CD4-positive, alpha-beta T cell treated with Interleukin-10 for 1 hour (primary cell): ENCODE measurements at places on chromosomes 16 and 17.

- DNase-seq, result no peak
Measured at GRCh38 chr17:17315142-17315821, 12.1 kb downstream of the NT5M start.

DNA sequence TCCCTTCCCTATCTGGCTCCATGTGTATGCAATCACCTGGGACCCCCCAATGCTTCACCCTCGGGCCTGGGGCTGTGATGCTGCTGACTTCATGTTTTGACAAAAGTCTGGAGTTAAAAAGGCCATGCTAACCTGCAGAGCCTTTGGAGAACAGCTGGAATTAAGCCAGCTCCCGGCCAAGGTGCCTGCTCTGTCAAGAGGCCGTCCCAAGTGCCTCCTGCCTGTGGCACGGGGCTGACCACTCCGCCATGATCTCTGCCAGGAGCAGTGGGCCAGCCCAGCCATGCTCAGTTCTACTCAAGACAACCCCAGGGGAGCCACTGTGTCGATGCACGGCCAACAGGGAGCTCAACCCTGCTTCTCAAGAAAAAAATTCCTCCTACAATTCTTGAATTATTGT lies 93.6 kb downstream of the CCDC182 start:
- no peak for DNase-seq

DNA sequence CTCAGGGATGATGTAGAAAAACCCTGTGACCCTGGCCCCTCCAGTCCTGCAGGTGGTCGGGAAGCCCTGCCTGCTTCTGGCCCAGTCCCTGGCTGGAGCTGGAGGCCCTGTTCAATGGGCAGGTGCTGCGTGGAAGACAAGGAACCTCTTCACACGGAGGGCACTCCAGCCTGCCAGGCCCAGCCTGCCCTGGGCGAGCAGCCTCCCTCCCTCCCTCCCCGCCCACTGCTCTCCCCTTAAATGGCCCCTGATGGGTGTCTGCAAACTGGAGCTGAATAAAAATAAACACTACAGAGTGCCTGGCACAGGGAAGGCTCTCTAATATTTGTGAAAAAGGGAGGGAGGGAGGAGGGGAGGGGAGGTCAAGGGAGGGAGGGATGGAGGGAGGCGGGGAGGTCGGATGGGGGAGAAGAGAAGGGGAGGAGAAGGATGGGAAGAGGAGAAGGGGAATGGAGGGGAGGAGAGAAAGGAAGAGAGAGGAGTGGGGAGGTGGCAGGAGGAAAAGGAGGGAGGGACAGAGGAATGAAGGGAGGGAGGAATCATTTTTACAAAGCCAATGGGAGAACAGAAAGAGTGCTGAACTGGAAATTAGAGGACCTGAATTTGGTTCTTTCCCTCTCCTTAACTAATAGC lies 222.8 kb upstream of the TNRC6C start:
- no peak for DNase-seq

DNA sequence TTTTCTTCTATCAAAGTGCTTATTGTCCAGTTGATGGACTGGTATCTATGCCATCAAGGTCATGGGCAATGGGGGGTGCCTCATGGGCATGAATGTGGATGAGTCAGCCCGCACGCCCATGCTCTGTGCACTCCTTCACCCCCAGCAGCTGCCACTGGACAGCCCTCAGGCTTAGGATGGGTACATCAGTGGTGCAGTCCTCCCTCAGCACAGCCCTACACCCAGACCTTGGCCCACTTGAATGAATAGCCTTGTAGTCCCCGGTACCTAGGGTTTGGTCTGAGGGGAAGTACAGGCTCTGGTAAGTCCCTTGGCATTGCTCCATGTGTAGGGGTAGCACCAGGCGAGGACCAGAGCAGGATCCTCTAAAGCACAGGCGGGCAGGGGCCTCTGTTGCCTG lies 10.4 kb upstream of the GNA13 start:
- no peak for DNase-seq

GRCh38 chr17:32697728-32698625 lies 178.9 kb downstream of the MYO1D start:
- no peak for DNase-seq

DNA sequence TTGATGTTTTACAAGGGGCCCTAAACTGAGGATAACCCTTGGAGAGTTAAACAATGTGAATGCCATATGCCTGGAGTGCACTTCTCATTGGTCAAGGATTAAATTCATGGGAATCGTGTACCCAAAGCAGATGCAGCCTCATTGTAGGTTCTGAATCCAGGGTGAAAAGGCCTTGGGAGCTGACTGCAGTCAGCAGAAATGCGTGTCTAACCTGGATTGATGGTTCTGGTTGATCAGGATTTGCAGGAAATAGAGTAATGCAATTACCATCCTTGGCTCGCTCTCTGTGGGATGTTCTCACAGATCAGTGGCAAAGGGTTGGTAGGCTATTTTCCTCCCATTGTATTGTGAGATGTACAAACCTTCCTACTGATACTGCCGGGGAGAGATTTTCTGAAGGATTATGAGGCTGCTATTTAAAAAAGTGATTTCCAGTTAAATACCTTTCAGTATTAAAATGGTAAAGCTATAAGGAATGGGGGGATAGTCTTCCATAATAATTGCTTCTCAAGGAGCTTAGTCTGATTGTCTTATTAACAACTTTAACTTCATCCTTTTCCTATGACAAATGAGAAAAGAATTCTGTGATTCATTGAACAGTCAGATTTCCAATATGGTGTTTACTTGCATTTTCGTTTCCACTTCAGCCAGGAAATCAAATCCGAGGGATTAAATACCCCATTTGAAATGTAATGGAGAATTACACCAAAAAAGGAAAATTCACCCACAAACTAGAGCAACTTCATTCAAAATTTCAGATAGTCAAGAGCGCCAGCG lies 1028.1 kb upstream of the EEF2KMT start:
- DNase-seq, result no peak

DNA sequence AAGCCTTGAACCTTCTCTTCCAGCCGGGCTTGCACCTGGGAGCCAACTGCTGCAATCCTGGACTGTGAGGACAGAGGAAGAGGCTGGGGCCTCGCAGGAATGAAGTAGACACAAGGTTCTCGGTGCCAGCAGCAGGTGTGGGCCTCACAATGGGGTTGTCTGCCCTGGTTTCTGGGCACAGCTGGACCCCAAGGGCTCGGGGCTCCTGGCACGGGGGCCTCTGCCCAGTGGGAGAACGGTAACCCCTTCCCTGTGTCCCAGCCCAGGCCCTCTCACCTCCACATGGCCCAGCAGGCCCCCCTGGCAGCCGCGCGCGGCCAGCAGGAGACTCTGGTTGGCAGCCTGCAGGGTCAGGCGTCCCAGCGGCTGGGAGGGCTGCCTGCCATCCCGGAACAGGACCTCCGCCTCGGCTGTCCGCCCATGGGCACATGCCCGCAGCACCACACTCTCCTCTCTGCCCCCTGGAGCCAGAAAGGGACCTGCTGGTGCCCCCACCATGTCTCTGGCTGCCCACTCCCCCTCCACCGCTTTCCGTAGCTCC lies 46.9 kb downstream of the RMI2 start:
- DNase-seq, result no peak

- no peak for DNase-seq
Measured at GRCh38 chr16:46844771-46845170, 13.8 kb upstream of the C16orf87 start.

- DNase-seq, result no peak
Measured at GRCh38 chr17:82012640-82013295, 9.9 kb downstream of the CENPX start.

- no peak for DNase-seq
Measured at GRCh38 chr17:235831-236640, 54.6 kb upstream of the DOC2B start.
